Mesenteric fat pad (tissue), 1 donor: ENCODE measurements at places on chromosomes 16 and 17.

- DNase-seq = no peak
Measured at GRCh38 chr16:86714166-86714565, 135.8 kb downstream of the FOXL1 start.

GRCh38 chr16:6124136-6124535 is 1026.5 kb upstream of the EEF2KMT start:
- no peak for DNase-seq

DNA sequence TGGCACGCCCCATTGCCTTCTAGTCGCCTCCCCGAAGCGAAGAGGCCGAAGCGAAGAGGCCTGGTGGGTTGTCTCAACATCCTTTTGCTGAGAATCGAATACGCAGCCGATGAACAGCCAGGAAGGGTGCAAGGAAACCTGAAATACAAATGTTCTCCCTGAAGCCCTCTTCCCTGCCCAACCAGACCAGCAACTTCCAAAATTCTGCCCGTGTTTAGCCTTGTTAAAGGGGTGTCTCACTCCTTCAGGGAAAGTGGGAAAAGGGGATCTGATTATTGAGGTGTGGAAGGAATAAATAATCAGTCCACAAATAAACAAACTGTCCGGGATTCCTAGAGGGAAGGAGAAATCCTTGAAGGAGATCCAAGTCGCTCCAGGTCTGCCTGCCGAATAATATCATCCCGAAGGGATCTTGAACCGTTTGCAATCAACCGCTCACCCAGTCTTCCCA is 1.4 kb upstream of the FOXC2 start:
- peak; percentile 53 for DNase-seq

DNA sequence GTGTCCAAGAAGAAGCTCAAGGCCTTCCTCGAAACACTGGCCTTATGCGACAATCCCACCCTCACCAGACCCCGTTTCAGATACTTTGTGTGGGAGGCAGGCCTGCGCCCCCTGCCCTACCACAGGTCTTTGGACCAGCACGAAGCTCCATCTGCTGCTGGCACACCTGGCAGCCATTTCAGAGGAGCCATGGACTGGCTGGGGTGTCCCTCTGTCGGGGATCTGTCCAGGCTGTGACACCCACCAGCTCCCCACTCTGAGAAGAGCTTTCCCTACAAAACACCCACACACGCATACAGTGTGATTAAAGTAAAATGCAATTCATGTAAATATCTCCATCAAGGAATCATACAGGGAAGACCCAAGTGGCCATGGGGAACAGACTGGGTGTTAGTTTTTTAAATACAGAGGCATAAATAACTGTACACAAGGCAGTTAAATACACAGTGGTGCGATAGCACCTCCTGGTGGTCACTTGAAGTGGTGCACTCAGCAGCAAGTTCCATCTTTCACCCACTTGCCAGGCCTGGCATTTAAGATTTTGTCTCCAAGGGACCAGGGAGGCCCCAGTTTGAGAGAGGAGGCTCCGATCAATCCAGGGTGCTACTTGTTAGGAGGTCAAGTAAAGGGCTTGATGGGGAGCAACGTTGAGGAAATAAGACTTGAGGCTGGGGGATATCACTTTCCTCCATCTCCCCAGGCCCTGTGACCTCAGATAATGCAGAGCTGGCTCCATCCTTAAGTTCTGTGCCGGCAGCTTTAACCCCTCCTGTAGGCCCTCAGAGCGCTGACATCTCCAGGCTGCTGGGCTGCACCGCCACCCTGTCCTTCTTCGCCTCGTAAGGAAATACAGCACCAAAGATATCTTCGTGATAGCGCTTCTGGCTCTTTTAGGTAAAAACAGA is 43.6 kb downstream of the NOS2 start:
- peak; percentile 72 for DNase-seq

- DNase-seq = no peak
Measured at GRCh38 chr16:54211203-54211602, 75.4 kb downstream of the IRX3 start.
